GM12864 (cell line): ENCODE measurements at places on chromosomes 5 and 9.

DNA sequence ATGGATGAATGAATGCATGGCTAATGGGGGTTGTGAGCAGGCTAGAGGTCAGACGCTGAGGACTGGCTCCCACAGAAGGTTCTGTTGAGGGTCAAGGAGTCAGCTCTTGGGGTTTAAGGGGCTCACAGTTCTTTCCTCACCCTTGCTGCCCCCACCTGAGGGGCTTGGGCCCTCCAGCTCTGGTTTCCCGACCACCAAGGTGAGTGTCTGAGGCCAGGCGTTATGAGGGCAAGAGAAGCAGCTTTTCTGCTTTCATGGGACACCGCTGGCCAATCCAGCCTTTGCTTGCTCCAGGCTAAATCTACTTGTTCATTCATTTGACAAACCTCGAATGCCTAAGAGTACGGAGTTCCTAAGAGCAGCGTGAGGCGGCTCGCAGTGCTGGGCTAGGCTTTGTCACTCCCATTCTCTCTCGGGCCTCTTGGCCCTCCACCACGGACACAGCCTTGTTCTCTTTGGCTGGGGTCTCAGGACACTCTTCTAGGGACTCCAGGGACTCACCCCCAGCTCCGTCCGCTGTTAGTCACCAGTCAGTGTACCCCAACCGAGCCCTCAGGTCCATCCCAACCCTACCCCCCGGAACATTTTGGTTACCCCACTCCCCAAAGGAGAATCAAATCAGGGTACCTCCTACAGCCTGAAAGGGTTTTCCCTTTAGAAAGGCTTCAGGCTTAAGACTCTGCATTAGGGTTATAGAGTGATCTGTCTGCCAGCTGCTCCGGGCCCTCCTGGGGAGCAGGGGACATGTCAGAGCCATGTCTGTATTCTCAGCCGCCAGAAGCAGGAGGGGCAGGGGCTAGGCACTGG is 210.1 kb upstream of the MVB12B start:
- no peak for DNase-seq

DNA sequence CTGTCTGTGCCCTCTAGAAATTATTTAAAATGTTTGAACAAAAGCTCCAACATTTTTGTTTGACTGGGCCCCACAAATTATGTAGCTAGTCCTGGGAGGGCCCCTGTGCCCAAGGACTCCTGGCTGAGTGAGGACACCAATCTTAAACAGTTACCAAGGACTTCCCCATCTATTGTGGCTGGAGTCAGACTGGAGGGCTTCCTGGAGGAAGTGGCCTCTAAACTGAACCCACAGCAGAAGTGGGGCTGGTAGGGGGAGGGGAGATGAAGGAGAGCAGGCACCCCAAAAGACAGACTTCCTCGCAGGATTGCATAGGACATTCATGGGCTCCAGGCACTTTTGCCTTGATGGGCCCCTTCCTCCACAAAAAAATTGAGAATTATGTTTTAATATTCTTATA is 8.1 kb downstream of the ADAMTS13 start:
- DNase-seq = no peak

DNA sequence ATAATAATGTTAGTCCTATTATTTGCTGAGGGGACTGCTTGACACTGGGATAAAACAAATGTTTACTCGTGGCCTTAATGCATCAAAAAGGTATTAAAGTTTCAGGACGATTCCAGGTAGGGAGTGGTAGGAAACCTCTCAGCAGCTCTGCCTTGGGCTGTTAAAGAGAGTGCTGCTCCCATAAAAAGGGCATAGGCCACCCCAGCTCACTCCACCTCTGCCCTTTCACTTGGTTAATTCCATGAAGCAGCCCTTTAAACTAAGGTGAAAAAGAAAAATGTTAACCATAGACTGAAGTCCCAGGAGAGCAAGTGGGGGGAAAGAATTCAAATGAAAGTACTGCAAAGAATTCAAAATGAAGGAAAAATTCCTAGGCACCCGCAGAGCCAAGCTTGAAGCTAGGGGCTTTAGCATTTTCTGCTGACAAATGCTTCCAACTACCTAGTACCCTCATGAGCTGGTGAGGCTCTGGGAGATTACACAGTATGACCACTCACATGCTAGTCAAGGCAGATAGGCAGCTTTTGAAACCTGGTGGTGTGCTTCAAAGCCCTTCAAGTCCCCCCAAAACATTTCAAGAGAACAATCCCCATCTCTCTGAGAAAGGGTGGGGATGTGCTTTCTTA is 8.5 kb downstream of the KLF9 start:
- no peak for DNase-seq

DNA sequence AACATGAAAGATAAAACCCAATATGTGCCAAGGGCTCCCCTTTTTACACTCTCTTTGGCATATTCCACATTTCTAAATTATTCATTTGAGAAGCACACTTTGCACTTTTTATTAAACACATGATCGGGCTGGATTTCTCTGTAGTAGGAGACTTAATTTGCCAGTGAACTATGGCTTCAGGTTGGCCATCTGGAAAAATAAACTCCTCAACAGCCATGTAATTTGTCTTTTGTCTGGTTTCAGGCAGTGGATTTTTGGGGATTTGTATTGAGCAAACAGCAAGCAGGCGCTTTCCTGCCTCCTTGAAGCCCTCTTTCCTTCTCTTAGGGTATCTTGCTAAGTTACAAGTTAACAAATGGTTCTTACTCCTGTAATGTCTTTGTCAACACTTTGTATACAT is 73.0 kb upstream of the DMRTA1 start:
- no peak for DNase-seq

DNA sequence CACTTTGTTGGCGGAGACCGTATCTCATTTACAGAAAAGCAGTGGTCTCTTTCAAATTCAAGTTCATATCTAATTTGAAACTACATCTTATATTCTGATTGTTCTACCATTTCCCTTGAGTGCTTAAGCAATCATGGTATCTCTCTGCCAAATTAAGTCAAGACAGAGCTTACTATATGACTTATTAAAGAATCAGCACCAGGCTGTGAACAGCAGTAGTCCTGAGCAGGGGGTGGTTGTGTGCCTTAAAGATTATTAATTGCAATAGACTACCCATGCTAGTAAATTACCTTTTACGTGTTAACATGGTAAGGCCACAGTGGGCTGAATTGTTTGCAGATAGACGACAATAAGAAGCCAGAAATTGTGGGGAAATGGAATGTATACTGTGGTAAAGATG is 21.5 kb downstream of the SNCAIP start:
- no peak for DNase-seq

DNA sequence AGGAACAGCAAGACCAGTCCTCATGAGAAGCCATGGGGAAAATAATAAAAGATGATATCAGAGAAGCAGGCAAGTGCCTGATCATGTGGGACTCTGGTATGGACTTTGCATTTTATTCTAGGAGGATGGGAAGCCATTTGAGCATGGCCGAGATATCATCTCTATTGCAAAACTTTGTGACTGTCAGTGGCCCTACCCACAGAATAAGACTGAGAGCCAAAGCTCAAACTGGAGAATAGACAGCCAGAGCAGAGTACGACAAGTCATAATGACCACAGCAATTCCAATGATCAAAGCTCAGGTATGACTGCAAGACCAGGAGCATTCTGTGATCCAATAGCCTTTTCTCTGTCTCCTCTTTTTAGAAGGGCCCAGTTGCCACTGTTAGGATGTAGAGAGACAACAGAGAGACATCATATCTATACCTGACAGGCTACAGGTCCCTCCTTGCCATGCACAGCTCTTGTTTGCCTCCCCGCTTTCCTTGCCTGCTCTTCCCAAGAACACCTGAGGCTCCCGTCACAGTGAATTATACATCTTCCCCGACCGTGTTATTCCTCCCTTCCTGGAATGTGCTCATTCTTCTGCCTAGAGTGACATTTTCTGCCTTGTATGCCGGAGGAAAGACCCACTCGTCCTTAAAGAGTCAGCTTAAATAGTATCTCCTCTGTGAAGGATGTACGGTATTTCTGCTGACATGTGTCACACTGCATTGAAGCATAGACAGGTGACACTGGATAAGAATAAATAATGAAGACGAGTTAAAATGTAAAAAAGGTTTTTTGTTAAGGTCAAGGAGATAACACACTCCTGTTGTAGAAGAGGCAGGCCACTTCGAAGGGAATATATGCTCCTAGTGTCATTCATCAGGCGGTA is 248.7 kb upstream of the MAP3K1 start:
- no peak for DNase-seq

DNA sequence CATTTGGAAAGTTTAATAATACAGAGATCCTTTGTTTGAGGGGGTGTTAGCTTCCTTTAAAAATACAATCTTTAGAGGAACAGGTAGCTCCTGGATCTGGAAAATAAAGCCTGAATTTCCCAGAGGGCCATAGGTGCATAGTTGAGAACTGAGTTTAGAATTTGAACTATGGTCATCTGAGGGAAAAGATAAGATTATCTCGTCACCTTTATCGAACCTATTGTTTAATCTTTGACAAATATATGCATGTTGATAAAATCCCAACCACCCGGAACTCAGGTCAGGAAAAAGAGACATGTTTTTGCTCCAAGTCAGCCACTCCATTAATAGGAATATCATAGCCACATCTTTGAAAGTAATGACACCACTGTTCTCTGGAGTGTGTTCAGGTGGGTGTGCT is 91.7 kb upstream of the FAM169A start:
- no peak for DNase-seq

GRCh38 chr9:27362447-27363210 is 65.7 kb upstream of the EQTN start:
- DNase-seq = no peak

- DNase-seq = no peak
These were observed 154.8 kb downstream of the PALM2AKAP2 start for GRCh38 chr9:109934857-109935215.

GRCh38 chr9:69660304-69660703 is 11.9 kb downstream of the APBA1 start:
- DNase-seq = no peak

- DNase-seq = no peak
These were observed 1.1 kb upstream of the DCANP1 start for GRCh38 chr5:135448071-135448739.

- no peak for DNase-seq
These were observed 54.7 kb downstream of the NXNL2 start for GRCh38 chr9:88589656-88590055.

GRCh38 chr9:14937216-14937615 is 27.0 kb upstream of the FREM1 start:
- DNase-seq = no peak

DNA sequence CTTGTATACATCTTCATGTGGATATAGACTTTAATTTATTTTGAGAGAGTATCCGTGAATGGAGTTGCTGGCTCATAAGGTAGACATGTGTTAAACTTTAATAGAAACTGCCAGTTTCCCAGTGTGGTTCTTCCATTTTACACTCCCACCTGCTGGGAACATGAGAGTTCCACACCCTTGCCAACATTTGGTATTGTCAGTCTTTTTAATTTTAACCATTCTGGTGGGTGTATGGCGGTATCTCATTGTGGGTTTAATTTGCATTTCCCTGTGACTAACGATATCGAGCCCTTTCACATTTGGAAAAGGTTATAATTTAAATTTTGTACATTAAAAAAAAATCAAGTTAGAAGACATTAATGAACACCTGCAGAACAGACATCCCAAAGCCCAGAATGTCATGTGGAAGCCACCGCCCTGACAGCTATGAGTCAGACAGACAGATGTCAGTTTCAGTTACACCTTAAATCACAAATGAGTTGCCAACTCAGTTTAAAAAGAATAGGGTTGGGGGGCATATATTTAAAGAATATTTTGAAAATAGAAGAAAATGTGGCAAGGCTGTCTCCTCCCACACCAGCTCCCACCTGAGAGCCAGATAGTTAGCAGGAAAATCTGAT is 36.9 kb downstream of the ANKRD33B start:
- no peak for DNase-seq

- DNase-seq = no peak
These were observed 591.7 kb downstream of the ZNF608 start for GRCh38 chr5:124154714-124155113.
